ENCODE measurements at places on chromosomes 6 and 20.

GRCh38 chr6:43910638-43911353 lies 140.8 kb downstream of the VEGFA start:
- DNase-seq: no peak

GRCh38 chr6:148999929-149000468 lies 253.2 kb downstream of the UST start:
- peak; percentile 86 for DNase-seq

DNA sequence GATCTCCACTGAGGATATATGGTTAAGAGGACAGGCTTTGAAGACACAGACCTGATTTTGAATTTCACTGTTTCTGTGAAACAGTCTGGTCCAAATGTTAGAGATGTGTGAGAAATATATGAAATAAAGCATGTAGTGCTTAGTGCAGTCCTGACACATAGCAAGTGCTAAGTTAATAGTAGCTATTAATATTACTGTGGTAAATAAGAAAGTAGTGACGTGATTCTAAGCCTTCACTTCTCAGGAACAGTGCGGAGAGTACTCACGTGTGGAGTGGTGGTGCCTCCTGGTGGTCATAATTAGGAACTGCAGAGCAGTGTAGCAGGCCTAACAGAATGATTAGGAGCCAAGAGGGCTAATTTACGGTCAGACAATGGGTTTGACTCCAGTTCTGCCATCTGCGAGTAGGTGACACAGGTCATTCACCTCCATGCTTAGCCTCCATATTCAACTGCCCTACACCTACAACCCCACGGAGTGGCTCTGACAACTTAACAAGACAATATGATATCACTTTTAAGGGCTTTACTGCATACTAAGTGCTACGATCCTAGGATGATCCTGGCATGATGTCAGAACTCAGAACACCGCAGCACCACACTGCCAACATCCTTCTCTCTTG lies 106.2 kb downstream of the JPH2 start:
- peak; percentile 64 for DNase-seq

- DNase-seq: no peak
Observed at GRCh38 chr6:67863346-67863745, 771.7 kb upstream of the ADGRB3 start.

DNA sequence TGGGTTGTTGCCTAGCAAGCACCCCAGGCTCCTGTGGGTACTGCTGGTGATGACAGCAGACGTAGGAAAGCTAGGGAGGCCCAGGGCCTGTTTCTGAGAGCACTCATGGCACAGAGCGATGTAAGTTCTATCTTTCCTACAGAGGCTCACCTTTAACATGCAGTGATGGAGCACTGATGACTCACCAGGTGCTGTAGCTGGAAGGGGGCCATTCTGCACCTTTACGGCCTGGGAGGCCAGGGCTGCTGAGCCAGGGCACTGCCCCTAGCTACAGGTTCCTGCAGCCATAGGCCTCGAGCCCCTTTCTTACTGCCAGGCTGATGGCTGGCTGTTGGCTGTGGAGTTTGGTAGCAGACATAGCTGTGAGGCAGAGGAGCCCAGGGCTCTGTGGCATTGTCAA lies 31.1 kb upstream of the GPR6 start:
- no peak for DNase-seq

GRCh38 chr6:145485288-145485687 lies 250.0 kb downstream of the EPM2A start:
- DNase-seq: no peak

- DNase-seq: no peak
Observed at GRCh38 chr20:63153254-63154221, 62.4 kb downstream of the YTHDF1 start.

- no peak for DNase-seq
Observed at GRCh38 chr6:119533603-119534279, 184.2 kb upstream of the MAN1A1 start.

DNA sequence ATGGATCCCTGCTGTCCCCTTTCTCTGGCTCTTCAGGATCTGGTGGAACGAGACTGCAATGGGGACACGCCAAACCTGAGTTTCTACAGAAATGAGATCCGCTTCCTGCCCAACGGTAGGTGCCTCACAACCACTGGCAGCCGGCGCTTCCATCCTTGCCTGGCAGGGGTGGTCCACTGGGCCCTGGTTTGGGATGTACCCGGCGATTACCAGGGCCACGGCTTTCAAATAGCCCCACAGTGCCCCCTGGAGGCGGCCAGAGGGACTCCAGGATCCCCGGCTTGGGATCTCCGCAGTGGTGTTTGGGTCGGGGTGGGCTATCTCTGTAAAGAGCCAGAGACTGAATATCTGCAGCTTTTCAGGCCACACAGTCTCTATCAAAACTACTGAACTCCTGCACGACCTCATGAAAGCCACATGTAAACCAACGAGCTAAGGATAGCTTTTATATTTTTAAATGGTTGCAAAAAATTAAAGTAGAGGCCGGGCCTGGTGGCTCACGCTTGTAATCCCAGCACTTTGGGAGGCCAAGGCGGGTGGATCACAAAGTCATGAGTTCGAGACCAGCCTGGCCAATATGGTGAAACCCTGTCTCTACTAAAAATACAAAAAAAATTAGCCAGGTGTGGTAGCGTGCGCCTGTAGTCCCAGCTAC lies 3.7 kb downstream of the OGFR start:
- DNase-seq: no peak

DNA sequence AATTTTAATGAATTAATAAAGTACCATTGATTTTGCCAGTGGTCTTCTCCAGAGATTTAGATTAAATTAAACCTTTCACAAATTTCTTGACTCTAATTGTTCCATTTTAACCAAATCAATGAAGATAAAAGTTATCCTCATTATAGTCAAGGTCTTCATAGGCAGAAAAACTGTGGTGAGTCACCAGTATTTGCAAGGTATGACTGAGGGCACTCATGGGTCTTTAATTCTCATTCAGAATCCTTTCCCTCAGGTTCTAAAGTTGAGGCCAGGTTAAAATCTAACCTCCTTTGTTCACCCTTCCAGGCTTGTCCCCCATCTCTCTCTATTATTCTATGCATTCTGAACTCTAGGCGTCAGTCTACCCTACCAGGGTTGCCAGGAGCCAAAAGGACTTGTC lies 93.9 kb downstream of the JAG1 start:
- no peak for DNase-seq

GRCh38 chr6:19845266-19846041 lies 8.3 kb downstream of the ID4 start:
- DNase-seq: no peak

DNA sequence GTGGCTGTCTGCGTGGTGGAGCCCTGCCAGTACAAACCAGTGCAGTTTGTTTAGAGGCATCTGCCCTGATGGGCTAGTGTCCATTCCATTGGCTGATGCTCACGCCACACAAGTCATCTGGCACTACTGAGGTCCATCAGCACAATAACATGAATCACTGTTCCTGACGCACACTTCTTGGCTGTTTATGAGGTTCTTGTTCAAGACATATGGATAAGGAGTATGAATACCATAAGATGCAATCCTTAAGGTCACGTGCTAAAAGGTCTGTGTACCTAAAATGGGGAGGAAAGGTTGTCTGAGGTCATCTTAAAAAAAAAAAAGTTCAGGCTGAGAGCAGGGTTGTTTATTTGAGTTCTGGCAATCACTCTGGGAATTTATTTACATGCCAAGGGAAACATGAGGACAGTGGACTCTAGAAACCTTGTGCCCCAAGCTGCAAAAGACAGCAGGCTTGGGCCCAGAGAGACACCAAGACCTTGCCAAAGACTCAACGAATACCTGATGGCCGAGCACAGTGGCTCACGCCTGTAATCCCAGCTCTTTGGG lies 54.1 kb upstream of the SHLD1 start:
- no peak for DNase-seq

GRCh38 chr6:31958412-31958740 lies 395 bp downstream of the NELFE start:
- DNase-seq: no peak

DNA sequence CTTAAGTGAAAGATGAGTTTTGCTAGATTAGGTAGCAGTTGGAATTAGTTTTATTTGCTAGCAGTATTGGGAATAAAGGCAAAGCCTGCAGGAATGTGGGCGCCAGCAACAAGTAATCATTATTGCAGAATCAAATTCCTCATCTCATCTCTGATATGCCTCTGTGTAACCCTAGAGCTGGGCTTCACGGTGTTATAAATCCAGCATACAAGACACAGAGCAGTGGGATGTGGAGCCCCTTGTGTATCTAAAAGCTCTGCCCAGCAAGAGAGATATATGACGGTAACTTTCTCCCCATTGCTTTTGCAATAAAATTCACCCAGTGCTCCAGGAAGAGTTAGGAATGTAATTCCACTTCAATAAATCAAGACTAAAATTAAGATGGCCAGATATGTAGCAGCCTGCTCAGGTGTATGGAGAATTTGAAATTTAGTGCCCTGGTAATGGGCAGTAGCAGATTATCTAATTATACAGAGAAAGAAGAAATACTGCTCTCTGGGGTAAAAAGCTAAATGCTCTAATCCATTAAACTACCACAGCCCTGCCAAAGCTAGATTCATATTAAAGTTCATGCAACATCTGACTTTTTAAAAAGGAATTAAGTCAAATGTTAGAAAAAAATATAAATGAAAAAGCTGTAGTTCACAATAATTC lies 5.6 kb upstream of the BLOC1S5 start:
- DNase-seq: no peak

DNA sequence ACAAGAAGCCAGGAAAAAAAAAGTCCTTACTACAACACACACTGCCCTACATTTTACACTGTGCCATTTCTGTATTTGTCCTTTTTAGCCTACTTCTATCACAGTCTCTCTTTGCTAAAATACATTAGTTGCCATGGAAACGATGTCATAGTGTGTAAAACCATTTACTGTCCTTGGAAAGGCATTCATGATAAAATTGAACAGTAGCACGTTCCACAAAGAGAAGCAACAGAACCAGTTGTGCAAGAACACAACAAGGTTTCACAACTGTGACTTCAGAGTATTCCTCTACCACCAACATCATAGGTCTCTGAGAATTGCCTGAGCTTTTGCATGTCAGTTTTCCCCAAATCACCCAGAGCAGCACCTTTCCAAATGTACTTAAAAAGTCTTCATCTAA lies 20.5 kb downstream of the FYN start:
- DNase-seq: no peak

- DNase-seq: no peak
Observed at GRCh38 chr6:111129013-111129412, 41.7 kb downstream of the SLC16A10 start.

DNA sequence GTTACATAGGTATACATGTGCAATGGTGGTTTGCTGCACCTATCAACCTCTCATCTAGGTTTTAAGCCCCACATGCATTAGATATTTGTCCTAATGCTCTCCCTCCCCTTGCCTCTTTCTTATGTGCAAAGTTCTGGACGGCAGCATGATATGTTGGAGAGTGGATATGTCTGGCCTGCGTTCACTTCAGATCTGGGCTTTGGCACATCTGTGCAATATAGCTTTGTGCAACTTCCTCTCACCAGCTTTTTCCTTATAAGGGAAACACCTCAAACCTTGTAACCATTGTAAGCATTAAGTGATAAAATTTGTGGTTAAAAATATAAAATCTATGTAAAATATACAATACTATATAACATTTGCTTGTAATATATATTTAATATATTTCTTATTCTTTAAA lies 288.0 kb downstream of the PHACTR1 start:
- DNase-seq: no peak

GRCh38 chr6:133340557-133340956 lies 99.4 kb downstream of the EYA4 start:
- DNase-seq: peak; percentile 38

- DNase-seq: no peak
Observed at GRCh38 chr6:156102129-156102528, 646.5 kb upstream of the NOX3 start.

GRCh38 chr6:40376113-40376650 lies 211.0 kb downstream of the LRFN2 start:
- no peak for DNase-seq

- no peak for DNase-seq
Observed at GRCh38 chr6:44415873-44416502, 28.5 kb downstream of the CDC5L start.

GRCh38 chr6:39654121-39654520 lies 71.1 kb downstream of the KIF6 start:
- DNase-seq: no peak

- DNase-seq: no peak
Observed at GRCh38 chr6:81063891-81064290, 688.6 kb downstream of the TENT5A start.

DNA sequence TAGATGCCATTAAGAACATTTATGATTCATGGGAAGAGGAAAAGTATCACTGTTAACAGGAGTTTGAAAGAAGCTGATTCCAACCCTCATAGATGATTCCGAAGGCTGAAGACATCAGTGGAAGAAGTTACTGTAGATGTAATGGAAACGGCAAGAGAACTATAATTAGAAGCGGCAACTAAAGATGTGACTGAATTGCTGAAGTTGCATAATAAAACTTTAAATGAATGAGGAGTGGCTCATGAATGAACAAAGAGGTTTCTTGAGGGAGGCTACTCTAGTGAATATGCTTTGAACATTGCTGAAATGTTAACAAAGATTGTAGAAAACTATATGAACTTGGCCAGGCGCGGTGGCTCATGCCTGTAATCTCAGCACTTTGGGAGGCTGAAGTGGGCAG lies 84.1 kb downstream of the PHIP start:
- DNase-seq: no peak

GRCh38 chr6:157098999-157099398 lies 224.3 kb downstream of the TMEM242 start:
- no peak for DNase-seq

DNA sequence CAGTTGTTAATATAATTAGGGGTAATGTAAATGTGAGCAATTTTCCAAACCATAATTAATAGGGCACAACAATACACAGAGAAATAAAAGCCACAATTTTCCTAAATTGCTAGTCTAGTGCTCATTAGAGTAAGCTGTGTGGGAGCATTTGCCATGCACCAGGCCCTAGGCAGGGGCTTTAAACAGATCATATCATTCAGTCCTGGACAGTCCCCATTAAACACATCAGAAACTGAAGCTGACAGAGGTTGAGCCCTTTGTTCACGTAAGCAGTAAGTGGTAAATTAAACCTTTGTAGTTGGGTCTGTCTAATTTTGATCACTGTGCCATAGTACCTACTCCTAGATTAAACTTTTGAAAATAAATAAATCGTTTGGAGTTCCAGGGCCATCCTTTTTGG lies 931.1 kb downstream of the C6orf118 start:
- no peak for DNase-seq

DNA sequence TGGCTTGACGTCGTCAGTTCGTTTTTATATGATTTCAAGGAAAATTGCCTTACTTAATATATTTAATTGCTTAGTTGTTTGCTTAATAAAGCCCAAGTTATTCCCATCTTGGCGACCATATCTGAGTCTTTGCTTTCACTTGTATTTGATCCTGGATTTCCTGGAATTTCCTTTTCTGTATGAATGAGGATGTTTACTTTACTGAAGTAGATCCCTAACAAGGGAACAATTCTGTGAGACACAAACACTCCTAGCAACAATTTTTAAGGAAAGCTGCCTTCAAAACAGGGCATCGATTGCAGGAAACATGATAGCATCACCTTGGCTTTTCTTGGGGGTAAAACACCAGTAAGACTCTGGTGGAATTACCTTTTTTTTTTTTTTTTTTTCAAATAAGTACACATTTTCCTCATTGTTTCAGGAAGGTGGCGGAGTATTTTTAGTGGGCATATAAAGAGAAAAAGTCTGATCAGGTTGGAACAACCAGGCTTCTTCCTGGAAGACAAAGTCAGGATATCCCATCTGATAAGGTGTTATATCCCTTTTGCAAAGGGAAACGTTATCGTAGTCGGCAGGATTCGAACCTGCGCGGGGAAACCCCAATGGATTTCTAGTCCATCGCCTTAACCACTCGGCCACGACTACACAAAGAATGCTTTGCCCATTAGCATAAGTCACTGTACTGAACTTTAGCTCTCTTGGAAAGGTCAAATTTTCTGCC lies 68.5 kb upstream of the ZNF184 start:
- DNase-seq: no peak

GRCh38 chr20:63103402-63104311 lies 96.9 kb upstream of the BHLHE23 start:
- DNase-seq: no peak

Data from HS-27A (cell line).